Stimulated activated CD4-positive, alpha-beta T cell treated with anti-CD3 and anti-CD28 coated beads, Interleukin-1b, Interleukin-23, amount 100 ng/mL, for 48 hours (primary cell): ENCODE measurements at places on chromosomes 7 and 10.

DNA sequence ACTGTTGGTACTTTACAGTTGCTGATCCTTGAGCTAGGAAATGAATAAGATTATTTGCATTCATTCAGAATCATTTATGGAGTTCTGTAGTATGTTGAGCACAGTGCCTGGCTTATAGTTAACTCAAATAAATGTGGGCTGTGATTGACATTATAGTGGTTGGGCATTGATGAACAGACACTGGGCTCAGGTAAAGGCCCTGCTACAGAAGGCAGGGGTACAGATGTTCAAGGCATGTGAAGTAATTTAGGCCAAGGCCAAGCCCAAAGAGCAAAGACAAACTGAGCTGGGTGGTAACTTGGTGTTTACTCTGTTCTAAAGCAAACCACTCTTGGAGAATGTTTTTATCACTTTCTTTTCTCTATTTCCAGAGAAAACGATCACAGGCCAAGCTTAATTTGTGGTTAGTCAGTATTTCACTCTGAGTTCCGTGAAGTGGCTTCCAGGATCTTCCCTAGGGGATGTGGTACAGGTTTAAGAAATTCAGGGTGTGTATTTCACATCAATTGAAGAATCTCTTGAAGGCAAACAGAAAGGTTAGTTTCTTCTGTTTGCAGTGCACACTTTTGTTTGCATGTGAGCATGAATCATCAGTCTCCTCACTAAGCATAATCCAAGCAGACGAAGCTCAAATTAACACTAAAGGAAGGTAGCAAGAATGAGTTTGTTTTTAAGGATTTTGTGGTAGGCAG is 113.9 kb upstream of the PRR15 start:
- no peak for DNase-seq

GRCh38 chr7:2314209-2314955 is at the start of gene SNX8:
Gene SNX8, minus strand, starts transcription at chr7:2314441. Its CDS starts 20 bp downstream, at chr7:2314421.
- DNase-seq = peak; percentile 96

DNA sequence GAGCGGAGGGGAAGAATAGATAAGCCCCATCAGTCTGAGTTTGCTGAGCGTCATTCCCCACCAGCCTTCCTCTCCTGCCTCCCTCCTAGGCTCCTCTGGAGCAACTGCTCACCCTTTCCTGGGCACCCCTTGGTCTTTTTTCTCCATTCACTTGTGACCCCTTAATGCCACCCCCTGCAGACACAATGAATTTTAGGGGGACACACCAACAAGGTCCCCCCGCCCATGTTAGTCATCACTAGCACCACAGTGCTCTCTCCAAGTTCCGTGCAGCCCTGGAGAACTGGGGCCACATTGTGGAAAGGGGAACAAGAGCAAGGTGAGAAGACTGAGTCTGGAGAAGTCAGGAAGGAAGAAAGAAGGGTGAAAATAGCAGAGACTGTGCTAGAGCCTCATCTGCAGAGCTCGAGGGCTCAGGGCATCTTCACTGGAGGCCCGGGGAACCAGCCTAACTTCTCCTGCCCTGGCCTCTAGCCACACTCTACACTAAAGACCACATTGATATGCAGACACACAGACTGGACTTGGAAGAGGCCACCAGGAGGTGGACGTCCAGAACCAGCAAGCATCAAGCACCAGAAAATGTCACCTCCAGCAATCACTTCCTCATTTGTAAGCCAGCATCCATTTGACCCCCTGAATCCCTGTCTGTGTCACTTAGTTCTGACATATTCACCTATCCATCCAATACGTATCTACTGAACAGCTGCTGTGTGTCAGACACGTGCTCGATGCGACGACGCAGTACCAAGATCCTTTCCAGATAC is 17.5 kb downstream of the RGR start:
- DNase-seq = no peak

DNA sequence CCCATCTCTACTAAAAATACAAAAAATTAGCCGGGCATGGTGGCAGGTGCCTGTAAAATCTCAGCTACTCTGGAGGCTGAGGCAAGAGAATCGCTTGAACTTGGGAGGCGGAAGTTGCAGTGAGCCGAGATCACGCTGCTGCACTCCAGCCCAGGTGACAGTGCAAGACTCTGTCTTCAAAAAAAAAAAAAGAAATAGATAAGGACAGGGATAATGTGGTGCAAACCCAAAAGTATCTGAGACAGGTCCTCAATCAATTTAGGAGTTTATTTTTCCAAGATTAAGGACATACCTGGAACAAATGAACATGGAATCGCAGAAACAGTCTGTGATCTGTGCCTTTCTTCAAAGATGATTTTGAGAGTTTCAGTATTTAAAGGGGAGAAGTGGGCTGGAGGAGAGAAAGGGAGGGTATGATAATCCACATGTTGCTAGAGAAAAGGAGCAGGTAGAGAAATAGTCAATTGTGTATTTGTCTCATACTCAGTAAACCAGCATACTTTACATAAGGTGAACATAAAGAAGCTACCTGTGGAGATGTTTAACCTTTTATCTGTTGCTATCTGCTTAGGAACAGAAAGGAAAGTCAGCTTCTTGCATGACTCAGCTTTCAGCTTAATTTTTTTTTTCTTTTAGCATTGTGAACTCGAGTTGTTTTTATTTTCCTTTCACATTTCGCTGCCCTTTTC is 4.9 kb upstream of the MTPN start:
- DNase-seq = no peak

DNA sequence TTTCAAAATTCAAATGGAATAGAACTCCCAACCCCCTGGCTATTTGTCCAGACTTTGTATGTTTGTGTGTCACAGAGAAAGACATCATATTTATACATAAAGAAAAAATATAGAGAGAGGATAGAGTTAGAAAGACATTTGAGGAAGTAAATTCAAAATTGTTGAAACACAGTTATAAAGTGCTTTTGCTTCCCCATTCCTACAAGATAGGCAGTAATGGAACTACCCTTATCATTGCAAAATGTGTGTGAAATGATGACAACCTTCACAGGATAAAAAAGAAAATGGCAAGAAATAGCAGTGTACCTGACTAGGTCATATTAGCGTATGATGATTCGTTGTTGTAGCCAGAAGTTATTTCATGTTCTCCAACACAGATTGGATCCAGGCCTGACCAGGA is 63.1 kb downstream of the FZD1 start:
- DNase-seq = no peak

GRCh38 chr10:119654540-119654939 is 3.4 kb downstream of the BAG3 start:
- DNase-seq = no peak

DNA sequence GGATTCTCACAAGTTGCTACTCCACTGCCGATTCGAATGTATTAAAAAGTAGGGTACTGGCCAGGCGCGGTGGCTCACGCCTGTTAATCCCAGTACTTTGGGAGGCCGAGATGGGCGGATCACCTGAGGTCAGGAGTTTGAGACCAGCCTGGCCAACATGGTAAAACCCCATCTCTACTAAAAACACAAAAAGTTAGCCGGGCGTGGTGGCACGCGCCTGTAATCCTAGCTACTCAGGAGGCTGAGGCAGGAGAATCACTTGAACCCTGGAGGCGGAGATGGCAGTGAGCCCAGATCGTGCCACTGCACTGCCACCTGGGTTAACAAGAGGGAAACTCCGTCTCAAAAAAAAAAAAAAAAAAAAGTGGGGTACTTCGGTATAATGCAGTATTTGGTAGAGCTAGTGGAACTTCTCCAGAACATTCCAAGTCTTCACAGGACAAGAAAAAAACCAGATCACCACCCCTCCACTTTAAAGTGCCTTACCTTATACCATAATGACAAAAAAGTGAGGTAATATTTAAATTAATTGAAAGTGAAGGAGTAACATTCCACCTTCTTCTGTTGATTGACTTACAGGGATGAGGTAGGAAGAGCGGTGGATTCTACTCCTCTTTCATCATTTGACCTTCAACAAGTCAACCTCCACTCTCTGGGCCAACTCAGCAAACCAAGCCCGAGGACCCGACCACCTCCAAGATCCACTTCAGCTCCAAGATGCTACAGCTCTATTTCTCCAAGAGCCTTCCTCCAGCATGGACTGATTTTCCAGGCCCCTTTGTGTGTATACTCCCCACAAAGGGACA is 2.0 kb downstream of the BAZ1B start:
- peak; percentile 33 for DNase-seq

GRCh38 chr7:115178835-115179234 is 256.9 kb downstream of the MDFIC start:
- DNase-seq = no peak

DNA sequence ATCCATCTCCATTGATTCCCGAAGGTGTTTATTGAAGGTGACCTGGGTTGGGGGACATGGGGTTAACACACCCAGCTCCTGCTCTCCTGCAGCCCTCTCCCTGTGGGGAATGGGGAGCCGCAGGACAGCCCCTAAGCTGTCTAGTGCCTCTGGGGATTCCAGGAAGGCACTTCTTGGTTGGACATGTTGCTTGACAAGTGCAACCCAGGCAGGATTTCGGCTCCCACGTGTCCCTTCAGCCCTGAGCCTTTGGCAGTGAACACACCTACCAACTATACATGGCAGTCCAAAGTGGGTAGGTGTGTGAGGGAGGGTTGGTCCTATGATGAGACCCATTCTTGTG is 43.9 kb downstream of the DOCK1 start:
- no peak for DNase-seq

DNA sequence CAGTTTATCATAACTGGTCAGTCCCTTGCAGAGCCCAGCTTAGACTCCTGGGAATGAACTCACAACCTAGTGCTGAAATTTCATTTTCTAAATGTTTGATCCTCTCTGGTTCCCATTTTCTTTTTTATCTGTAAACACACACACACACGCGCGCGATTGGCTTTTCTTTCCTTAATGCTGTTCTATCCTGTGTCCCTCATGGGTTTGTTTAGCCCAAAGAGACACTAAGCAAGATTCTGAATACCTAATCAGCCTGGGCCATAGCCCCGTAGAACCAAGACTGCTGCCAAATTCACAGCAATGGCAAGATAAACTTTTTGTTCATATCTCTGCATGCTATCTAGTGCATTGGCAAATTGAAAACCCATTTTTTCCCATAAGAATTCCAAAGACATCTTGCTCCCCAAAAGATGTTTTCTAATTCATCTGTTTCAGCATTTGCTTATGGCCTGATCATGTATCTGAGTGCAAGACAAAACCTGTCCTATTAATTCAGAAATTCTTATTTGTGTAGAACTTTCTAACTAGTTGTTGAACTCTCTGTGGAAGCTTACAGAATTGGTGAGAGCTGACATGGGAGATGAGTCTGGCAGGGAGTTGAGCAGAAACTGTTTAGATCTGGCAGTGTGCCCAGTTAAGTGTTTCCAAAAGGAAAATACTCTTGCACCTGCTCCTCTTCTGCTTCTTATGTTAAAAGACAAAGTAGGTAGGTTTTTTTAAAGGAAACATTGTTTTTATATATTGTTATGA is 1.8 kb upstream of the IFIT1 start:
- DNase-seq = no peak

DNA sequence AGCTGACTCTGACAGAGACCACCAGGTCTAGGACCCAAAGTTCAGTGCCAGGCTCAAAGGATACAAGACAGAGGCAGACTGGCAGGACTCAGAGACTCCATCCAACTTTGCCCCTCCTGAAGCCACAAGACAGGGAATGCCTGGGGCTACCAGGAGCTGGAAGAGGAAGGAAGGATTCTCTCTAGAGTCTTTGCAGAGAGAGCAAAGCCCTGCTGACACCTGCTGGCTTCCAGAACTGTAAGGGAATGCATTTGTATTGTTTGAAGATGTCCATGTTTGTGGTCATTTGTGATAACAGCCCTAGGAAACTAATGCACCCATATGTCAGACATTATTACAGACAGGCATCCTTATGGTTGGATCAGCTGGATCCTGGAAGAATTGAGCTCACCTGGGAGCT is 132.3 kb upstream of the C7orf33 start:
- DNase-seq = no peak

GRCh38 chr10:12872577-12872976 is 128.9 kb downstream of the CCDC3 start:
- no peak for DNase-seq

DNA sequence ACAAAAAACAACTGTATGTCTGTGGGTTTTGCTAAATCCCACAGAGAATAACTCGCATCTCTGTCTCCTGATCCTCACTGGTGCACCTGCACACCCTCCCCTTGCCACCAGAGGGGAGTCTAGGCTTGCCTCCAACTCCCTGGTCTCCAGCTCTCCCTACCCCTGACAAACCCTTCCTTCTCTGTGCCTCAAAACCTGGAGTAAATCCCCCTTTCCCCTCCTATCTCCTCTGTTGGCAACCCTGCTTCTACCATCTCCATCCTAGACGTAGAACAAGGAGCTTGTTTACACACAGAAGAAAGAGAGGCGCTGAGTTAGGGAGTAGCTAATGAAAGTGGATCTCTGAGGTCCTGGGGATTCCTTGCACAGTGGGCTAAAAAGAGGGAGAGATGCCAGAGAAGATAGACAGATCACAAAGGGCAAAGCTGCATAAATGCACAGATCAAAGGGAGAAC is 6.0 kb downstream of the MBLAC1 start:
- peak; percentile 66 for DNase-seq

- no peak for DNase-seq
Measured at GRCh38 chr7:83143107-83143506, 19.6 kb downstream of the PCLO start.

- DNase-seq = no peak
Measured at GRCh38 chr10:31656851-31657433, 271.7 kb downstream of the ARHGAP12 start.

- no peak for DNase-seq
Measured at GRCh38 chr10:88092973-88093372, 229.5 kb downstream of the PTEN start.

DNA sequence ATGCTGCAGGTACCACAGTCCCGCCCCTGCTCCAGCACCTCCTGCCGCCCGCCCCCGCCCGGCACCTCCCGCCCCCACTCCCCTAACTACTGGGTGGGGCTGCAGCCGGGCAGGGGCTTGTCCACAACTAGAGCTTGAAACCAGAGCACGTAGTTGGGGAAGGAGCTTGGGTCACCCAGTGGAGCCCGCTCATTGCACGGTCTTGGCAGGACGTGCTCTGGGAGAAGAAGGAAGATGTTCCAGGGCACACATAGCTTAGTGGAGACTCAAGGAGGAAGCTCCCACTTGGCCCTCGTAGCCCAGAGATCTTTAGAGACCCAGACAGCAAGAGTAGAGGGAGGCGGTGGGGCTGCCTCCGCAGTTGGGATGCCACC is 692 bp downstream of the IGFBP1 start:
- DNase-seq = no peak

GRCh38 chr7:5431560-5432015 is 8.0 kb upstream of the TNRC18 start:
- no peak for DNase-seq

- no peak for DNase-seq
Measured at GRCh38 chr10:124602121-124602561, 140.5 kb downstream of the LHPP start.
